Trophoblast cell (in vitro differentiated cells and primary cell): ENCODE measurements at places on chromosomes 12 and 14.

GRCh38 chr14:33900706-33901105 is 50.2 kb downstream of the EGLN3 start:
- no peak for DNase-seq

DNA sequence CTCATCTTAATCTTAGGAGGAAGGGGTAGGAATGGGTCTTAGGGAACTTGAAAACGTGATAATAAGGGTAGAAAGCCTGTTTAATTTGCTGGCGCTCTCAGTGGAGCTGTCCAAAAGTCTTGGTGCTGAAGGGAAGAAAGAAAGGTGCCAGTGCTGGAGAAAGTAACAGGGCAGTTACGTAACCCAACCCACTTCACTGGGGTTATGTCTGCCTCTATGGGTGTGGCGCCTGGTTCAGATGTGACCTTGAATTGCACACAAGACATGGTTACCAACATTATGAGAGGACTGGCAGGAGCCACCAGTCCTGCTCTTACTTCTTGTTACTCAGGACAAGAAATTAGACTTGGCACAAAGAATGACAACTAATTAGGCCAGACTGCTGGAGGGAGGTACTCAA is 18.6 kb upstream of the GPATCH2L start:
- no peak for DNase-seq

- DNase-seq = peak; percentile 98
Observed at GRCh38 chr12:124481257-124481750, 86.1 kb downstream of the NCOR2 start.

DNA sequence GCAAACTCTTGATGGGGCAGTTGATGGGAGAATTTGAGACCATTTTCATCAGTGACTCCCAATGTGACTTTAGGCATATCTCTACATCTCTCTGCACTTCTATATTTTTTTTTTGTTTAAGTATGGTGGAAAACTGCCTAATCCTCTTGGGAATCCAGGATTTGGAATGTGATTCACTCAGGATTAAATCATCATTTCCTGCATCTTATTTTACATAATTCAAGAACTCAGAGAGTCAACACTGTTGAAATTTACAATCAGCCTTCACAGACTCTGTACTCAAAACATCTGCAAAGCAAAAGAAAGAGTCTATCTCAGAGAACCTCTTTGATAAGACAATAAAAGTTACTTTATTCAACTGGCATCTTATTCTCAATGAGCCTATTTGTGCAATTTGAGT is 260.7 kb upstream of the NOS1 start:
- DNase-seq = no peak

DNA sequence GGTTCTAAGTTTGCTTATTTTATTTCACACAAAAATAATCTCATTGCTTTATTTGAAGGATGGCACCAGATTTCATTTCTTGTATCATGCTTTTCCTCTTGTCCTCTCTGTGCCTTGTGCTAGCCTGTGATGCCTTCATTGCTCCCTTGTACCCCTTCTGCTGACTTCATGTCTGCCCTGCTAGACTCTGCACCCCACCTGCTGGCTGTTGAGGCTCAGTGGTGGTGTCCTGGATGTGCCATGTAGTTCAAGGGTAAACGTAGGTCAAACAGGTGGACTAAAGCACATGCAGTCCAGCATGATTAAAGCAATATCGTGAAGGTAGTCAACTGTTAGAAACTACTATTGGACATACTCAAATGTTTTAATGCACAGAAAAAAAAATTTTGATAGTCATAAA is 21.6 kb downstream of the MRPS35 start:
- DNase-seq = no peak

DNA sequence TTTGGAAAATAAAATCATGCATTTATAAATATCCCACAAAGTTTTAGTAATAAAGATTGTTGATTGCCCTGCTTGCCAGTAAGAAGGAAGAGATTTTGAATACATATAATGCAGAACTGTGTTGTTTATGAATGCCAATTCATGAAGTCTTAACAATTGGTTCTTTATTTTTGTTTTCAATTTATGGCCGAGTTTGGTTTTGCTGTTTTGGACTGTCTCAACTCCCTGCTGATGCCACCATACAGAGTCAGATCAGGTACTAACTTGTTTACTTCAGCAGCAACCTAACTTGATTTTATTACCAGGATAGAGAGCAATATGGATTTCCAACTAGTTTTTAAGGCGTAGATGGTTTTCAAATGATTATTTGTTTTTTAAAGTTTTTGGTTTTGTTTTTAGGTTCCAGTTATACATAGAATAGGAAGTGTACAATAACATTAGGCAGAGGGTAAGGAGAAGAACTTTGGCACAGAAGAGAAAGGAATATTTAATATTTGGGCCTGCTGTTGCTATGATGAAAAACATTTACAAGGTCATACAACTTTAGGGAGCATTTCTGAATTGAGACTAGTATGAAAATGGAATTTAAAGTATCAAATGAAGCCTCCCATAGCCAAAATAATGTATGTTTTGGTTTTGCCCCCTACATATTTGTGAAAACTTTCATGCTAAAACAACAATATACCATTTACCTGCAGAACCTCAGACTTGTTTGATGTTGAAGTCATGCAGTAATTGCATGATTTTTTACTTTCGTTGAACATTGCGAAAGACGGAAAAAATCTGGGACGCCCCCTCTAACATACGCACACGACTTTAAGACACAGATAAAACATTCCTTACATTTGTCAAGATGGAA is 904 bp upstream of the FAM177A1 start:
- peak; percentile 90 for DNase-seq

- no peak for DNase-seq
Observed at GRCh38 chr14:59352961-59353360, 112.2 kb downstream of the GPR135 start.

DNA sequence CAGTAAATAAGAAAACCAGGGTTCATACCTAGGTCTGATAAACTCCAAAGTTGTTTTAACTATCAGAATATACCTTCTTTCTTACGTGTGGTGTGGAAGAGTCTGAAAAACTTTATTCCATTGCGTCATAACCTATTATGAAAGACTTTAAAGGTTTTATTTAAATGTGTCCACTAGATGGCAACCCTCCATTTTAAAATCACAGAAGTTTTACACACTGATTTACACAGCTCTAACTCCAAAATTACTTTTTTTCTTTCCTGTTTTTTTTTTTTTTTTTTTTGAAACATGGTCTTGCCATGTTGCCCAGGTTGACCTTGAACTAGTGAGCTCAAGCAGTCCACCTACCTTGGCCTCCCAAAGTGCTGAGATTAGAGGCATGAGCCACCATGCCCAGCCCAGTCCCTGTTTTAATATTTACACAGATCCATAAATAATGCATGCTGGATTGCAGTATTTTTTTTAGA is 17.3 kb upstream of the TMPRSS12 start:
- DNase-seq = no peak

GRCh38 chr12:102964872-102965271 is 7.4 kb downstream of the ASCL1 start:
- DNase-seq = no peak

- DNase-seq = peak; percentile 99
Observed at GRCh38 chr12:54324617-54325441, at the start of gene COPZ1. COPZ1 (plus strand) TSS chr12:54325131; CDS start chr12:54325164, 33 bp downstream.

DNA sequence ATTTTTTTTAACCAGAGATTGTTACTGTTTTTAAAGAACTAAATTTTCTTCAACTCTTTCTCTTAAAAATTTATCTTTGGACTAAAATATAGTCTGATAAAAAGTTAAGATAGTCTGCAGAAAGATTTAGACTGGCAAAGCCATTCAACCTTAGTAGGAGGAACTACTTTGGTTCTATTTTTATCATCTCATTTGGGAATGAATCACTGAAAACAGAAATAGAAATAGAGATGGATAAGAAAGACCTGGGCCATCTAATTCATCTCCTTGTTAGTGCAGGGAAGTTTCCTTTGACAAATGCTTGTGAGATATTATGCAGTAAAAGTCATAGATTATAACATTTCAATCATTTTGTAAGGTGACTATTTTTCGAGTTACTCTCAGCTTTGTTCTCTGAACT is 263.2 kb upstream of the NPAS3 start:
- no peak for DNase-seq

GRCh38 chr14:56351861-56352260 is 227.7 kb upstream of the TMEM260 start:
- peak; percentile 84 for DNase-seq

DNA sequence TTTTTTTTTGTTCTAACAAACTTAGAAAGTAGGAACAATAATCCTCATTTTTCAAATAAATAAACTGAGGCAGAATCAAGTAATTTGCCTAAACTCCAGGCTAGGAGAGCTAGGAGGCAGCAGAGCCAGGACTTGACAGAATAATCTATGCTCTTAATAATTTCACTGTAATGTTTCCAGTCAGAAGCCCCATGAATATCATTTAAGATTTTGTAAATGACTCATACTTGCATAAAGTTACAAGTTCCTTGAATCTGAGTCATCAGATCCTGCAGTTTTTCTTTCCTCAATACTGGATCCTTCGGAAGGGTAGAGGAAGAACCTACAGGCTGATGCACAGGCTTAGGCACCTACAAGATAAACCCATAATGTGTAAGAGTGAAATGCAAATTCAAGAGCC is 29.0 kb downstream of the CAPRIN2 start:
- DNase-seq = peak; percentile 54

DNA sequence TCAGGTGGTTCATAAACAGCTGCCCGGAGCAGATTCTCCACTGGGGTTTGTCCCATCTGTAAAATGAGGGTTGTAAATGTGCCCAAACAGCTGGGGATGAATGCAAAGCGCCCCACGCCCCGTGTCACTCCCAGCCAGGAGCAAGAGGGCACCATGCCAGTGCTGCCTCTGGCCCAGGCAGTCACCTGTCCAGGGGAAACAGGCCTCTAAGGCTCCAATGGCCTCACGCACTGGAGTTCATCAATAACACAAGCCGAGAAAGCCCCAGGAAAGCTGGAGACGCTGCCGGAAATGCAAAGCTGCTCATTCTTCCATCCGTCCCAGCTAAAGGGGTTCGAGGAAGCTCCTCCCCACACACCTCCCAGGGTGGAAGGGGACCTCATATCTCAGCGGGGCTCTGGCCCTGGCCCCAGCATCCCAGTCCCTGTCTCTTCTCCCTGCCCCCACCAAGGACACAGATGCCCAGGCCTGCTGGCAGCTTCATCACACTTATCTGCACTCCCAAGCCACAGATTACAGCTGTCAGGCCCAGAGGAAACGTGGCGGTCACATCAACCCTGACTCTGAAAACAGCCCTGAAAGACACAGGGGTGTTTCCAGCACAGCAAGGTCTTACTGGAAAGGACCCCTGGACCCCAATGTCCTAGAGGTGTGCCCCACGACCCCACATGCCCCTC is 21.5 kb downstream of the SCARB1 start:
- no peak for DNase-seq

GRCh38 chr12:29754235-29755189 is 29.2 kb downstream of the TMTC1 start:
- no peak for DNase-seq

DNA sequence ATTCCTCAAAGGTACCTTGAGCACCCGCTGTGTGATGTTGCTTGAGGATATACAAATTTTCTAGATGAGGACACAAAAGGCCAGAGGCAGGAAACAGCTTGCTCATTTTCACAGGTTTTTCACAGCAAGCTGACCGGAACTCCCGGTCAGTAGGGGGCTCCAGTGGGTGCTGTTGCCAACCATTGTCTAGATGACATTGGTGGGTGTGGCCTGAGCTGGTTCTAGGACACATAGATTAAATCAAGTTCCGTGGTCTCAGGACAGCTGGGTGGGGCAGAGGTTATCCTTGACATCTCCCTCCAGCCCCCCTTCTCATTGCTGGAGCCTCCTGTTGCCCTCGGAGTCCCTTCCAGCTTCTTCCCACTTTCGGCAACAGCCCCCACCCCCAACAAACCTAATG is 153.6 kb upstream of the FKBP4 start:
- no peak for DNase-seq

DNA sequence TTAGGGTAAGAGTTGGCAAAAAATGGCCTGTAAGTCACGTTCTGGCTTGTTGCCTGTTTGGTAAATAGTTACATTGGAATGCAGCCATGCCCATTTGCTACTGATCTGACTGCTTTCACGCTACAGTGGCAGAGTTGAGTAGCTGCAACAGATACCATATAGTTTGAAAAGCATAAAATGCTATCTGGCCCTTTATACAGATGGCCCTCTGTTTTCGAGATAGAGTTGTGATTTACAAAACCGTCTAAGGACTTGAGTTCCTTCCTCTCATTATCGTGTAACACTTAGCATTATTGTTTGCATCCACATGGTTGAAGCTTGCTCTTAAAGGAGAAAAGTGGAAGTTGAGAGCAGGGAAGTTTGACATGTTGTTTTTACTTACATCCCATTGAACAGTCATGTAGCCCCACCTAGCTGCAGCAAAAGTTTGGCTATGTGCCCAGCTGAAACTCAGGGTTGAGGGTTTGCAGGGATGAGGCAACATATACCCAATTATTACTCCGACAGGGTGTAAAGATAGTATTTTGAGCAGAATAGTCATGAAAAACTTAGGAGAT is 11.3 kb upstream of the SCFD1 start:
- DNase-seq = peak; percentile 9

DNA sequence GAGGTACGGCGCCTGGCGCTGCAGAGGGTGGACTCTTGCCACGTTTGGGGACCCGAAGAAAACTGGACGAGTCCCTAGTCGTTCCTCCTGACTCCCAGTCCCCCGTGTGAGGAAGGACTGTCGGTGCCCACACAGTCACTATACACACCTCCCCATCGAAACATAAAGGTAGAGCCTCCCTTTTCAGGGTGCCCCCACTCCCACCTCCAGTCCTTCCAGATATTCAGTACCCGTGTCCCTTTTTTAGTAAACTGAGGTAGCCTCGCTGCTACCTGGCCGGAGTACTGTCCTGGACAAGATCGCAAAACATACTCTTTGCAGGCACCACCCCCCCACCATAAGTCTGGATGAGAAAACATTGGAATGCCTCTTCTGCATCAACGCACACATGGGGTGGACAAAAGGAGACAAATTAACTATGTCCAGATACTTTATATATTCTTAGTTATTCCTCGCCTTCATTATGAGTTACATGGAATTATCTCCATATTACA is 610 bp upstream of the KMT2D start:
- no peak for DNase-seq

- DNase-seq = peak; percentile 22
Observed at GRCh38 chr12:32107359-32108267, 966 bp downstream of the BICD1 start.

DNA sequence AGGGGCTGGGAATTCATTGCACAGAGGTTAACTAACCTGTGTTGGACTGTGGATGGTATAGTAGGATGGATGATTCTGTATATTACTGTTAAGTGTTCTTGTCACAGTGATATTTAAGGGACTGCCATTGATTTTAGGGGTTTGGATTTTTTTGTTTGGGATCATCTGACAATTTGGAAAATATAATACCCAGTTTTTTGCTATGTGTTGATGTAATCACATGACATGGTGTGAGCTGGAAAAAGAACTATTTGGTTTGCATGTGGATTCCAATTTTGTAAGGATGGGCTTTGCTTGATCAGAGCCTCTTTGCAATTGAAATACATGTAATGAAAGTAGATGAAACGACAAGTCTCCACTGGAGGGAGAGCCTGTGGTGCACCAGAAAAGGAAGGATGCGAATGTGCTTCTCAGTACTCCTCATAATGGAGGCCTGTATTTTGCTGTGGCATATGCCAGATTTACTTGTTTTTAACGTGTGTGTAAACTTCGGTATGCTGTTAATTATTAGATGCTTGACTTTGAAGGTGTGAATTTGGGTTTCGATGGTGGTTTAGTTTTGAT is 2.7 kb downstream of the DYRK2 start:
- no peak for DNase-seq

GRCh38 chr12:14403711-14404196 is 38.3 kb downstream of the ATF7IP start:
- DNase-seq = no peak
